PC-9 (cell line): ENCODE measurements at places on chromosomes 3 and 15. TPM values are rescaled to one million over a fixed set of nuclear protein-coding genes. Genes with fewer than 3 reads are reported as not detected.

- DNase-seq = no peak
These were observed 46.6 kb downstream of the SMAD6 start for GRCh38 chr15:66748708-66749035.

DNA sequence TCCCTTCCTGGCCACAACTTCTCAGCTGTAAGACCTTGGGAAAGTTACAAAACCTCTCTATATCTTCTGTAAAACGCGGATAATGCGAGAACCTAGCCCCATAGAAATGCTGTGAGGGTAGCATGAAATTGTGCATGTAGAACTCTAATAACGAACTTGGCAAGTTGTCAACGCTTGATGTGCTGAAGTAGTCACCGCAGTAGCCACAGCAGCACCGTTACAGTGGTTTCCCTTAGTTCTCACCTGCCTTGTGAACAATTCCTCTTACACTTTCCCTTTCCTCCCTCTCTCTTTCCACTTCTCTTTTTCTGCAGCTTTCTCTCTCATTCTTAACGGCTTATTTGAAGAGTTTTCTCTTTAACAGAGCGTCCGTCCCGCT, 447 bp upstream of the SHQ1 start:
- DNase-seq = no peak

GRCh38 chr3:122975924-122976293, 51.7 kb downstream of the SEMA5B start:
- DNase-seq = no peak

DNA sequence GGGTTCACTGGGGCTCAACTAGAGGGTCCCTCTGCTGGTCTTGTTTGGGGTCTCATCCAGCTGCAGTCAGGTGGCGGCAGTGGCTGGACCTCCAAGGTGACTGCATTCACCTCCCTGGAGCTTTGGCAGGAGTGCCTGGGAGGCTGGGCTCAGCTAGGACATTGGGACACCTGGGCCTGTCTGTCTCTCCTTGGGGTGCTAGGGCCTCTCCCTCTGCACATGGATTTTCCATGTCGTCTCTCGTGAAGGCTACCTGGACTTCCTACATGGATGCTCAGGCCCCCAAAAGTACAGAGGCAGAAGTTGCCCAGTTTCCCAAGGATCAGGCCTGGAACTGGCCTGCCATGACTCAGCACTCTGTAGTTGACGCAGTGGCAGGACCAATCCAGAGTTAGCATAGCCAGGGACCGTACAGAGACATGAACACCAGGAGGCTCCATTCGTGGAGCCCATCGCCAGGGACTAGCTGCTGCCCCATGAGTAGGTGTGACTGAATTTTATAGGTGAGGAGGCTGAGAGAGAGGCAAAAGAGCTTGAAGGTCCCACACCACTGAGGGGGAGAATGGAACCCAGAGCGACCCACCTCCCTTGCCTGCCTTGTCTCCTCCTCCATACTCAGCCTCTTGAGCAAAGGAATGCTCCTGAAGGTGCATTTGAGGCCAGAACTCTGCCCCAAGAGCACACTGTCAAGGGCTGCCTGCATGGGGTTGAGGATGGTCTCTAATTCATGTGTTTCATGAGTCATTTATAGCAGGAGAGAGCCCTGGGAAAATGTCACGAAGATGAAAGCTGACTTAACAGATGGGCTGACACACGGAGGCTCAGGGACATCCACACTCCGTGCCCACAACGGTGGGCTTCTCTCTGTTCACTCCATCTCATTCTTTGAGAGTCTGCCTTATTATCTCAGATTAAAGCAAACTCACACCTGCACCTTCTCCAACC, 13.0 kb upstream of the ALDH1A3 start:
- DNase-seq = no peak

DNA sequence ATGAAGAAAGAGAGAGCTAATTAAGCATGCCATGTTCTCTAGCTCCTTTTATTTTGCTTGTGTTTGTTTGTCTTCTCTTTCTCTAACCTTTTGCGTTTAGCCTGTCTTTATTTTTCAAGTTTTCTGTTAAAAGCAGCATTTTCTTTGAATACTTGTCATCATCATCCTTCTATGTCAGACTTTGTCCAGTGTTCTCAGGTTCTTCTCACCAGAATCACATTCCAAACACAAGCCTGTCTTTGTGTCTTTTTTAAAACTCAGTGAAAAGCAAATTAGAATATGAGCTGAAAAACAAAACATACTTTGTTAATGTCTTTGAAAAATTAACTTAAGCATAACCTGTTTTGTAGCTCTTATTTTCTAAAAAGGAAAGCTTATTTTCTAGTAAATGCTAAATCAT, 62.4 kb downstream of the LEKR1 start:
- DNase-seq = no peak

- no peak for DNase-seq
These were observed 9.0 kb upstream of the CHRNB4 start for GRCh38 chr15:78650022-78650421.

GRCh38 chr3:171755656-171756055, 54.6 kb downstream of the PLD1 start:
- no peak for DNase-seq

DNA sequence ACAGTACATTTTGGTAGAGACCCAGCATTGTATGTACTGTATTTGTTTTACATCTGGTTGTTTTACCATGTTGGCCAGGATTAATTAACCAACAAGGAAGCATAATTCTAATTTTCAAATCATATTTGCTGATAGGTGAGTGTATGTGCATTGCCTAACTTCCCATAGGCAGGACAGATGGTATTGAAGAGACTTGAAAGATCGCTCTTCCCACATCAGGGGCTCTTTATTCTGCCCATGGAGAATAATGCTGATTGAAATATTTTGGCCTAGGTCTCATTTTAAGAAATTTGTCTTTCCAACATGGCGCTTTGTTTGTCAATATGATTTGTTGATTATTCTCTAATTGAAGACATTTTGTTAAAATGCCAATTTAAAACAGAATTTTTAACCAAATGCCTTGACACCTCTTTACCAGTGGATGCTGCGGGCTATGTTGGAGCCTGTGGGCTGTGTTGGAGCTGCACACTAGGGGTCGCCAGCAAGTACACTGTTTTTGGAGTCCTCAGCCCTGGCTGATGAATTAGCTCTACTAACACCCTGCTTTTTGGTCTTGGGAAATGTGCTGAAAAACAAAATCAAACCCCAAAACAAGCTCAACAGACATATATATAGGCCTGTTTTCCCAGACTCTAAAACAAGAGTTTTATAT, 5.3 kb downstream of the P2RY12 start:
- DNase-seq = no peak

DNA sequence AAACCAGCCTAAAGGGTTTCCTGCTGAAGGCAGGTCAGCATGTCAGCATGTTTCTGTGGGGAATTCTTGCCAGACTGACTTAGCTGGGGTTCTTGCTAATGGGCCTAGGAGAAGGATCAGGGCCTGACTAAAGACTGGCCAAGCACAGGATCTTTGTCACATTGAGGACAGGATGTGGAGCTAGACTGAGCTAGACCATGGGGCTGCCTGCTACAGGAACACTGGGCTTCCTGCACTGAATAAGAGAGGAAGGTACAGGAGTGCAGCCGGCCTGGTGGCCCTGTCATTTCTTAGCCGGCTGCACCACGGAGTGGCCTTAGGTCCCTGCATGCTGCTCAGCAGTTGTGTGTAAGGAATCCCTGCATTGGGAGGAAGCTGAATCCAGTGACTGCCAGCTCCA, 68.2 kb downstream of the GABRG3 start:
- DNase-seq = no peak

The STX19 gene
- total RNA-seq = 3.4 and 5.5 TPM in 2 replicates

The DBR1 gene
- total RNA-seq = 17.4 and 18.4 TPM in 2 replicates

The TM2D3 gene
- total RNA-seq = 18.8 and 21.7 TPM in 2 replicates

The COL7A1 gene
- total RNA-seq = 91.2 and 151 TPM in 2 replicates

The NDUFB5 gene
- total RNA-seq = 121 and 128 TPM in 2 replicates

The LHFPL4 gene
- not detected in 2 replicates for total RNA-seq

The LTF gene
- total RNA-seq = not detected in 2 replicates

The FAM174B gene
- 77.5 and 90.3 TPM in 2 replicates for total RNA-seq
